Thoracic aorta endothelial cell (primary cell): ENCODE measurements at places on chromosomes 12 and 14. TPM values are rescaled to one million over a fixed set of nuclear protein-coding genes. Genes with fewer than 3 reads are reported as not detected.

Gene MEG3
- 12.7 and 29.7 TPM in 2 replicates for total RNA-seq

Gene SCN8A
- 21.8 and 37.7 TPM in 2 replicates for total RNA-seq

Gene USP44
- total RNA-seq = 0.27 and 1.7 TPM in 2 replicates

Gene RNASE3
- total RNA-seq = not detected in 2 replicates

Gene LGR5
- not detected in 2 replicates for total RNA-seq
